ENCODE measurements at places on chromosomes 13 and 19.

GRCh38 chr19:33245948-33246708, 20.5 kb upstream of the SLC7A10 start:
- DNase-seq = no peak

GRCh38 chr13:48748681-48749080, 95.0 kb downstream of the CYSLTR2 start:
- DNase-seq = no peak

GRCh38 chr13:93967286-93967685, 512.2 kb downstream of the DCT start:
- DNase-seq = no peak

DNA sequence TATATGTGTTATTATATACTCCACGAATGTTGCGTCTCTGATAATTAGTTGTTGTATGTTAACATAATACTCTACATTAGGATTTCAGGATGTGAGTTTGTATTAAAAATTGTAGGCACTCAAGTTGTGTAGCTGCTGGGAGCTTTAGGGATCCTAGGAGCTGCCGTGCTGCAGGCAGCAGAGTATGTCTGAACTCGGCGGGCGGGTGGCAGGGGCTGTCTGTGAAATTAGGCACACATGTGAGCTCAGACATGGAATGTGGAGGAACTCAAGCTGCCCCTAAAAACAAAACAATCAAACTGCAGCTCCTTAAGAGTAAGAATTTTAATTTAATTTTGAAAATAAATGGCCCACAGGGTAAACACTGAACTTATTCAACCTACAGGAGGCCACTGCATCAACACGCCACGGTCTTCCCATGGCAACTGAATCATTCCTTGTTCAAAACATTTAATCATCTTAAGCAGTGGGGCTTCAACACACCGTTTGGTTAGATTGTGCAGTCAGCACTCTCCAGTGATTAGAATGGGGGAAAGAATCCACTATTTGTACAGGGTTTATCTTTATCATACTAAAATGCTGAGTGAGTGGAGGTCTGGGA, 22.7 kb downstream of the SERTM1 start:
- DNase-seq = no peak

- DNase-seq = no peak
Observed at GRCh38 chr13:62793850-62794249, 1378.2 kb upstream of the PCDH20 start.

DNA sequence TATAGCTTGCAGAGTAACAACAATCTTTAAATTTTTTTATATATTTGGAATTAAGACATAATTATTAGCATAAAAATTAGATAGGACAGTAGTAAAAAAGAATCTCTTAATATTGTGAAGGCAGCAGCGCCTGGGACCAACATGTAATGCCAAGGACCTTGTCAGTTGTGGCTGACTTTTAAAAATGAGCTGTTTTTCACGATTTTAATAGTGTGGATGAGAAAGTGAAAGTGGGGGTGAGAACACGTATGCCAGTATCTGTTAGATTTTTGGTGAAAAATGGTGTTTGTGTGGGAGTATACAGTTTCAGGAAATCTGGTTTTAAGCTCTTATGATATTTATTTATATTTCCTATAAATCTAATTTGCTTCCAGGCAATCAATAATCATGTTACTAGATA, 125.2 kb downstream of the LMO7 start:
- DNase-seq = no peak

DNA sequence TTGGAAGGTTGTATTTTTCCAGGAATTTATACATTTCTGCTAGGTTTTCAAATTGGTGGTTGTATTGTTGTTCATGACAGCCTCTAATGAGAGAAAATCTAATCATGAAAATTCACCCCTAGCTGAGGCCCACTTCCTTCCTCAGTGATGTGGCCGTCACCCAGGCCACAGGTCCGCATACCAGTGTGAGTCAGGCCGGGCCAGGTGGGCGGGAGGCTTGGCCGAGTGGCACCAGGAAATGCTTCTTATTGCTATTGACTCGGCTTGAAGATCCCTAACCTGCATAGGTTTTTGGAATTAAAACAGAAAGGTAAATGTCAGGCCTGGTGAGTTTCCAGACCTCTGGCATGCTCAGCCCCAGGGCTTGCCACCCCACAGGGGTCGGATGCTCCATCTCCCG, 88.7 kb downstream of the SCGB2B2 start:
- no peak for DNase-seq

DNA sequence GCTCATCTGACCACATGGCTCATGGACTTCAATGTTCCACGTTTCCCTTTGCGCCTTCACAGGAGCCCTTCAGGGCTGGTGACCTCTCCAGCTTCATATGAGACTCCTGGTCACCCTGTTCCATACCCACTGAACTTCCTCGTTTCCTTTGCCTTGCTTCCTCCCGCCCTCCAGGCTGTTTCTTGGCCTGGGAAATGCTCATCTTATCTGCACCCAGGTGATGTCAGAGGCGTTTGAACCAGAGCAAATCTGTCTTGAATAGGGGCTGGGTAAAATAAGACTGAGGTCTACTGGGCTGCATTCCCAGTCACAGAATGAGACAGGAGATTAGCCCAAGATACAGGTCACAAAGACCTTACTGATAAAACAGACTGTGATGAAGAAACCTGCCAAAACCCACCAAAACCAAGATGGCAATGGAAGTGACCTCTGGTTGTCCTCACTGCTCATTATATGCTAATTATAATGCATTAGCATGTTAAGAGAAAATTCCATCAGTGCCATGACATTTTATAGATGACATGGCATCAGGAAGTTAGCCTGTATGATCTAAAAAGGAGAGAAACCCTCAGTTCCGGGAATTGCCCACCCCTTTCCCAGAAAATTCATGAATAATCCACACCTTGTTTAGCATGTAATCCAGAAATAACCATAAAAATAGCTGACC, 102.7 kb downstream of the DCLK1 start:
- no peak for DNase-seq

DNA sequence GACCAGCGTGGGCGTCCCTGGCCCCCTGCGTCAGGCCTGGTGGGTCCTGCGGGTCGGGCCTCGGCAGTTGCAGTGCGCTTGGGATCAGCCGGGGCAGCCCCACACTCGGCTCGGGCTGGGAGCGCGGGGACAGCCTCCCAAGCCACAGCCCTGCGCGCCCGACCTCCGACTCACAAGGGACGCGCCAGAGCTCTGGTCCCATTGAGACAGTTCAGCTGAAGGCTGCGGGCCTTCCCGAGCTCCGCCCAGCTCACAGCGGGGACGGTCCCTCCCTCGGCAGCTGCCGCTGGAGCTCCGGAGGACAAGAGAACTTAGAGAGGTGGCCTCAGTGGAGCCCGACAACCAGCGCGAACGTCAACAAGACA, 45.7 kb upstream of the ZNF730 start:
- peak; percentile 5 for DNase-seq

DNA sequence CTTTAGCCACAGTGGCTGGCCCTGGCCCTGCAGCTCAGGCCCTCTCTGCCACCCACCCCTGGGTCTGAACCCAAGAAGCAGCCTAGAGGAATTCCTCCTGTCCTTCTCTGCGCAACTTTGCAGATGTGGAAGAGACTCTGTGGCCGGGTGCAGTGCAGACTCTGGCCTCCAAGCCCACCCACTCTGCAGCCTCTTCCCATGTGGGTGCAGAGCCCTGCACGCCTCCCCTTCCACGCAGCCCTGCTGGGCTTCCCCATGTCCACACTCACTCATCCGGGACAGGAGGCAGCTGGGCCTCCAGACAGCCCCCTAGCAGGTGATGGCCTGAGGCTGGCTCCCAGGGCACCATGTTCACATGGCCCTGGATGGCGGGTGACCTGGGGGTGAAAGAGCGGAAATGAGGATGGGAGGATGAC, 2.5 kb downstream of the TEX29 start:
- DNase-seq = no peak

Data from fibroblast of upper back skin (primary cell).